CD4-positive, alpha-beta T cell treated with Interleukin-15 for 4 hours (primary cell): ENCODE measurements at places on chromosomes 6 and 20.

DNA sequence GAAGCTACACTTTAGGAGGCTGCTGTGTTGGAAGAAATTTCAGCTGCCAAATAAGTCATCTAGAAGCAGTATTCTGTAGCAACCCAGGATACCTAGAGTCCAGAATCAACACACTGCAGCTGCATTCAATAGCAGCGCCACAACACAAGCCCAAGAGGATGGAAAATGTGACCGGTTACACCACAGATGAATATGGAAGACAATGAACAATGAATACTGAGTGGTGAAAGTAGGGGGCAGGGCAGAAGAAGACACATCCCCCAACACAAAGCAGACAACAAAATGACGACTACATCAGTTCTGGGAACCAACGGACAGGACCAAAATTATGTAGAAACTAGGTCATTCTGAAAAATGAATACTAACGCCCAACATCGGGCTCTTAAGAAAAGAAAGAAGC is 38.2 kb downstream of the KIF6 start:
- DNase-seq = no peak

DNA sequence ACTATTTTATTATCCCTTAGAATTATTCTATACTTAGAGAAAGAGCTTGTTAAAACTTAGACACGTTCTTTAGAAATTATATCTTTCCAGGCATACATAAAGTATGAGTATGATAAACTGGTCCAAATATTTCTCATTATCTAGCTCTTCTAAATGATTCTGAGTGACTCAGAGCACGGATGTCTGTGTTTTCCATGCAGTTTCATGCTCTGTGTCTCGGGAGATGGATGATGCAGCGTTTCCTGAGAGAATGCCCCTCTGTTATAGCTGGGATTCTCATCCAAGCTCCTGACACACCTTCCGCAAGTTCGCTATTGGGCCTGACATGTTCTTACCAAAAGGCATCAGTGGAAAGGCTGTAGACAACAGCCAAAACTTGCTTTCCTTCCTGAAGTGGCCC is 19.3 kb downstream of the SIRT5 start:
- DNase-seq = no peak

- no peak for DNase-seq
Observed at GRCh38 chr6:37723016-37723415, 25.3 kb upstream of the MDGA1 start.

DNA sequence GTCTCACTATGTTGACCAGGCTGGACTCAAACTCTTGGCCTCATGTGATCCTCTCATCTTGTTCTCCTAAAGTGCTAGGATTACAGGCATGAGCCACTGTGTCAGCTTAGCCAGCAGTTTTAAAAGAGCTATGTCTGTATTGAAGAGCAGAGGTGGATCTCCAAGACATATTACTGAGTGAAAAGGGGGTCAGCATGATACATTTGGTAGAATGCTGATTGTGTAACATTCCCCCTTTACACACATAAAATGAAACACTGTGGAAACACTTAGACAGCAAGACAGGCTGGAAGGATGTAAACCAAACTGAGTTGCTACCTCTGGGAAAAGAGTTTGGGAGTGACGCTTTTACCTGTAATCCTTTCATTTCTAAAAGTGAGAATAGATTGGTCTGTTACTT is 1.7 kb upstream of the RIPOR3 start:
- DNase-seq = no peak
